ENCODE measurements at places on chromosomes 2 and 18.
A peak's percentile ranks its signal among the peaks of the same experiment; 100 is the strongest.

- DNase-seq: no peak
Measured at GRCh38 chr2:241125626-241126025, 23.5 kb upstream of the MTERF4 start.

- DNase-seq: no peak
Measured at GRCh38 chr2:218811382-218811781, 20.2 kb downstream of the PRKAG3 start.

DNA sequence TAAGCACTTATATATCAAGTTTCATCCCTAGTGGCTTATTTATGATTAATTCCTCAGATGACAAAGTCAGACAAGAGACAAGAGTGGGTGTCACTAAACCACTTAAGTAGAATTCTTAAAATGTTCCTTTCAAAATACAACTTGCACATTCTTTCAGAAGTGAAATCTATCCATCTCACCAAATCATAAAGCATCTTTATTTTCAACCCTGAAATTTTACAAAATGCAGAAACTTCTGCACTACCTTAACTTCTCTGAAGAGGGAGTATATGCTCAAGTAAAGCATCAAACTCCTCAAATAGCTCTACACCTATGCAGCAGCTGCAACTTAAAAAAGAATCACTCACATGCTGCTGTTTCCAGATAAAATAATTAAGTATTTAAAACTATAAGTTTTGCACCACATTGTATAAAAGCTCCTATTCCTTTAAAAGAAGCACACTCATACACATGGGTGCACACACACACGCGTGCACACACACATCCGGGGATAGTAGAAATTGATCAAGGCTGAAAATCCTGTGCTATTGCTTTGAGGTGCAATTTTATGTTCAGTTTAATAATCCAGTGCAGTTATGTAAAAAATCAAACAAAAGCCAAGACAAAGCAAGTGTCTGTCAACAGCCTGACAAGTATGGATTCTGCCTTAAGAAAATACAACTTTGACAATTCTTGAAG lies 244.5 kb downstream of the TCF4 start:
- DNase-seq: no peak

- no peak for DNase-seq
Measured at GRCh38 chr18:72063001-72063400, 481.1 kb downstream of the CBLN2 start.

- no peak for DNase-seq
Measured at GRCh38 chr2:217797165-217797564, 205.6 kb downstream of the TNS1 start.

- DNase-seq: no peak
Measured at GRCh38 chr18:49892148-49892924, 79.0 kb upstream of the ACAA2 start.

GRCh38 chr18:63422864-63423304 lies 608 bp upstream of the VPS4B start:
- DNase-seq: no peak

- no peak for DNase-seq
Measured at GRCh38 chr2:12399240-12399639, 317.5 kb upstream of the TRIB2 start.

DNA sequence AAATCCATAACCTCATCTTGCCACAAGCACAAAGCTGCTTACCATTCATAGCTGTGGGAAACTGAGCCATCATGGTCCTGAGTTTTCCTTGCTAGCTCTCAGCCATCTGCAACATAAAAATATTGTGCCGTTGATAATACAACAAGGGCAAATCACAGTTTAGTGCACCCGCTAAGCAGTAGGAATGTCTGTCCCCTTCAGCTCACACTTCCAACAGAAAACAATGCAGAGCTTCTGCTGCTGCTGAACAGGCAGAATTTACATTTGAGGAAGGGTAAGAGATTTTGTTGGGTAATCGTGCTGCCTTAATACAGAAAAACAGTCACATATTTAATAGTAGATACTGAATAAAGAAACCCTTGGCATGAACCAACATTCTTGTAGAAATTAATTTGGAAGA lies 32.3 kb downstream of the ITSN2 start:
- no peak for DNase-seq

GRCh38 chr2:181058378-181059269 lies 78.2 kb downstream of the UBE2E3 start:
- DNase-seq: peak; percentile 21

DNA sequence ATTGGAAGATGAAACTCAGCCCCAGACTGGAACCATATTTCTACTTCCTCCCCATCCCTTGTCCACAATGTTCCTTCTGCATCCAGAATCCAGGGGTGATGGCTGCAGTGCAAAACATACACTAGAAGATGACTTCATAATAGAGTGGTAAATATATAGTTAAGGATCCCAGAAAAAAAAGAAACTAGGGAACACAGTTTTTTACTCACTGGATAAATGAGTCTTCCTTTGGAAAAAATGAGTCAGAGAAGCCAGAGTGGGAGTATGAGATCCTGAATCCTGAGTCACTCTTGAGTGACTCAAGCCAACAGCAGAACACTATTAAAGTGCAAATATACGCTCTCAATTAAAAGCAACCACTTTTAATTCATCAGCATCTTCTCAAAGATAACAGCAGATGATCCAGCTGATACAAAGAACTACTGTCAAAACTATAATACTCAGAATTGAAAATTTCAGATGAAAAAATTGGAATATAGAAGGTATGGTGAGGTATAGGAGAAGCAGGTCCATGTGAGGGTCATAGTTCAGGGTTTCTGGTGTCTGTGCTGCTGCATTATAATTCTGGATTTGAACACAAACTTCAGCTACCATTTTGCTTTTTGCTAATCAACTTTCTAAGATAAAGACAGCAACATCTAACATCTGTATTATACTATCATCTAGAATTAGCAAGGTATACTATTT lies 987.2 kb upstream of the CDH2 start:
- DNase-seq: no peak

DNA sequence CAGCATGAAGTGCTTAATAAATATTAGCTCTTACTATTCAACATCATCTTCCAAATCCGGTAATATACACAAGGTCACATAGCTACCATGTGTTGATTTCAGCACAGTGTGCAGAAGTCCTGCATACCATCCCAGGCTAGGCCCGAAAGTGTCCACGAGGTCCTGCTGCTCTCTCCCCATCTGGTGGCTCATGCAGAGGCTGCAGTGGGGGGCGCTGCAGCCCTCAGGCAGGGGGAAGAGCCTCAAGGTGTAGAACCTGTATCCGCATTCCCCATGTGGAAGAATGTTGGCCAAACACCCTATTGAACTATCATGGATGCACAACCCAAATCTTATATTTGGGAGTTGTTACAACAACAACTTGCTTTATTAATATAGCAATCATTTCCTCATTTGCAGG lies 88.5 kb downstream of the ST6GAL2 start:
- DNase-seq: no peak

DNA sequence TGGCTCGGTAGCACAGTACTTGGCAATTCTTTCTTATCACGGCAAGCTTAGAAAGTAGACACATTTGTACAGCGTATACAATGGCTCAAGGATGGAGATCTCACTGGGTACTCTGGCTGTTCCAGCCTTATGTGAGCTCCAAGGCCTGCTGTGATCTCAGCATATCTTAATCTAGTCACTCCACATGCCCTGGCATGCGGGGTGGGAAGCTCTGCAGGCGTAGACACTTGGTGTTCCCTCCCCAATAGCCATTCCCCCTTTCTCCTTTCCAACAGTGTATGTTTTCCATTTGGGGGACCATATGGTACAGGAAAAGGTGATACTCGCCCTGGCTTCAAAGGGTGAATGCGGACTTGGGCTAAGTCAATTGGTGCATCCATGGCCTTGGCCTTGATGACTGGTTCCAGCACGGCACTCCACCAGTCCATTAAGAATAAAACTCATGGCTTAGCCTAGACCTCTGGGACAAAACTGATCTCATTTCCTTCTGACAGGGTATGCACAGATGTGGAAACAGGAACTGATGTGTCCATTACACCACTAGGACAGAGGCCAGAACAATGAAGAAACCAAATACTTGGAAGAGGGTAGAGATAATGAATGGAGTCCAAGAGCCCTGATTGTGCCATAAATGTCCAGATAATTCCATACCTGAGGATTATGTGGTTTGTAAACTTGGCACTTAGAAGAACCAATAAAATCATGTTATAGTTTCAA lies 28.4 kb downstream of the TGIF1 start:
- DNase-seq: no peak

DNA sequence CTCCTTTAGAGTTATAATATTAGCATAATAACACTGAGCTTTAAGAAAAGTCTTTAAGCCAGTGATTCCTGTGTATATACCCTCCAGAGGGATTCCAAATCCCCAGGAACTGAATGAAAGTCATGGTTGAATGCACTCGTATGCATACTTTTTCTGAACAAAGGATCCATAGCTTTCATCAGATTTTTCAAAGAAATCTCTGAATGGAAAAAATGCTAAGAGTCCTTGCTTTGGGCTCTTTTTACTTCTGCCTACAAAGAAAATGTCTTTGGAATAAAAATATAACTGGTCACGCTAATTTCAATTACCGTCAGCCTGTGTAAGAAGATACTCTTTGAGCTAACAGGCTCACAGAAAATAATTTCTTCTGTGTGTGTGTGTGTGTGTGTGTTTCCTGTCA lies 939.5 kb downstream of the ERBB4 start:
- DNase-seq: no peak

GRCh38 chr2:41498781-41499180 lies 549.0 kb upstream of the PKDCC start:
- no peak for DNase-seq

DNA sequence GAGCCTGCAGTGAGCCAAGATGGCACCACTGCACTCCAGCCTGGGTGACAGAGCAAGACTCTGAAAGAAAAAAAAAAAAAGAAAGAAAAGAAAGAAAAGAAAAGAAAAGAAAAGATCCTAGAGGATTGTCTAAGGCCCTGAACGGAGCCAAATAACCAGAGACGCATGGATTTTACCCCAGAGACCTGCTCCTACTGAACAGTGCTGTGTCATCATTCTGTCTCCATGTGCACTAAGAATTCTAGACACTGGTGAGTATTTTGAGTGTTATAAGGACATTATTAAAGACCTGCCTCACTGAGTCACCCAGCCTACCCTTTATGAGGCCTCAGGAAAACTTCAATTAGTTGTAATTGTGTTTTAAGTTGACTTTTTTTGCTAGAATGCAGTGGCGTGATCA lies 61.9 kb upstream of the RIOK3 start:
- DNase-seq: no peak

DNA sequence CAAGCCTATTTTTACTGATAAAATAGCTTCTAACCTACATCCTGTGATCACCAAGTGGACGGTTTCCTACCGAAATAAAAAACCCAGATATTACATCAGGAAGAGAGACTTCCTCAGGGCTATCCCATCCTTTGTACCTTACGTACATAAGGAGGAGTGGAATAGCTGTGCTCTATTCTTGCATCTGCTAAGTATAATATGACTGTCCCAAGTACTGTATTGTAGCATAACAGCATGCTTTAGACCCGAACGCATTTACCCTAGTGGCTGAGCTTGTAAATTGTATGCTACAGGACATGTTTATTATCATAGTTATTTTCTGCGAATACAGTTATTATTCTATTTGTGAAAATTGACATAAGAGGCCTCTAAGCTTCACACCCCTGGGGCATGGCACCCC lies 302.4 kb downstream of the CLIP4 start:
- no peak for DNase-seq

GRCh38 chr2:229087843-229088516 lies 183.1 kb downstream of the PID1 start:
- DNase-seq: no peak

DNA sequence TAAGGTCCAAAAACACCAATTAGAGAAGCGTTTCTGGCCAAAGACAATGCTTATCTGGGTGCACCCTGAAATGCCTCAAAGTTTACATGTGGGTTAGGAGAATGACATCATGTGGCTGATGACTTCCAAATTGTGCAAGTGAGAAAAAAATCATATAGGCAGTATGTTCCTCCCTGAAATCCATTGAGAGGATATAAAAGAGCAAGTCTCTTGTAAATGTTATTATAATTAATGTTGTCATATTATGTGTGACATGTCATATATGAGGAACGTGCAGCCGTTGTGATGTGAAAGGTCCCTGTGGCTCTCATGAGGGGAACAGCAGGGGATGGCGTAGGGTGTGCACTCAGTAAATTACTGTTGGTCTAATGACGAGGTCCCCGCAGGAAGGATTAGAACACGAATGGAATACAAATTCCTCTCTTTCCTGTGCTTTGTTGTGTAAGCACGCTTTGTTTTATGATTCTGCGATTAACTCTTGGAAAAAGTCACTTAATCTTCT lies 290.8 kb downstream of the PRKCE start:
- DNase-seq: no peak

DNA sequence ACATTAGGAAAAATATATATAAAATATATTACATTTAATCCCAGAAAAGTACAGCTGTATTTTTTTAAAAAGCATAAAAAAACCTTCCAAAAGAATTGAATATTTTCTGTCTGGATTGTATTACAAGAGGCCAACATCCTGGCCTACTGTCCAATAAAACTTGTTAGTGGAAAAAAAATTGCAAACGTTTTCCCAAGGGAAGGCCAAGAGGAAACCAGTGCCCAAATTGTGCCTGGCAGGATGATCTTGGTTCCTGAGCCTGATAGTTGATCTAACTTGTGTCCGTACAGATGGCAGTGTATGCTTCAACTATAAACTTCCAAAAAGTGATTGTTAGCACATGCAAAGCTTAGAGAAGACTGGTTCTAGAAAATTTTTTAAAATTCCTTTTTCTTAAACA lies 90.6 kb upstream of the LPIN2 start:
- DNase-seq: no peak

GRCh38 chr2:16507655-16508489 lies 157.8 kb downstream of the CYRIA start:
- DNase-seq: peak; percentile 80

DNA sequence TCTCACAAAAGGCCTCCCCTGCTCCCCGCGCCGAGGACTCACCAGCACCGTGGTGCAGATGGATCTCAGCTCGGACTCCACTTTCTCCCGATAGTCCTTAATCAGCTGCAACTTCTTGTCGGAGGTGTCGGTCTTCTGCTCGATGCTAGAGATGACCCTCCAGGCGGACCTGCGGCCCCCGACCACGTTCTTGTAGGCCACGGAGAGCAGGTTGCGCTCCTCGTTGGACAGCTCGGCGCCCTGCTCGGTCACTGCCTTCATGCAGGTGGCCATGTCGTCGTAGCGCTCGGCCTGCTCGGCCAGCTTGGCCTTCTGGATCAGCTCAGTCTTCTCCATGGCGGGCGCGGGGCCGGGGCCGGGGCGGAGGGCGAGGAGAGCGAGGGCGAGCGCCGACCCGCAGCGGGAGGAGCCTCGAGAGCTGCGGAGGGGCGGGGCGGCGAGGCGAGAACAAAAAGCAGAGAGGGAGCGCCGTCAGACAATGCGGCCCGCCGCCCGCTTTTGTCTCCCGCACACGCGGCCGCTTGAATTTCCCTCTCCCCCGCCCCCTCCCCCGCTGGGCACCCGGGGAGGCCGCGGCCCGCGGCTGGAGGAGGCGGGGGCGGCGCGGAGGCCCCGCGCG lies 571 bp downstream of the YWHAQ start:
- peak; percentile 83 for DNase-seq

DNA sequence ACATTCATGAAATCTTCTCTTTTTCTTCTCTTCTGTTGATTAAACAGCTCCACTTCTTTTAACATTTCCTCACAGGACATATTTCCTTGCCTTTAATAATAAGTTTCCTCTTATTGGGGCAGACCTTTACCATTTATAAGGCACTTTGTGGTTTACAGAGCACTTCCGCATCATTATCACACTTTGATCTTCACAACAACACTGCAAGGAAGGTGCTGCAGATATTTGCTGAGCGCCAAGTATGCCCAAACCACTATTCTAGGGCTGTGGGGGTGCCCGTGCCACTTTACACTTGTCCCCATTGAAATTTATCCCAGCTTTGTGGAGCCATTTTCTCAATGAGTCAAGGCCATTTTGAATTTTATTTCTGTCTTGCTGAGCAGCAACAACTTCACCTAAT lies 246.6 kb downstream of the SS18 start:
- no peak for DNase-seq

- no peak for DNase-seq
Measured at GRCh38 chr2:215756346-215756730, 257.0 kb downstream of the MREG start.
